Activated CD4-positive, alpha-beta T cell treated with anti-CD3 and anti-CD28 coated beads, Interleukin-2, amount 50 U/mL, for 1 hour (primary cell): ENCODE measurements at places on chromosomes 1 and 21.

DNA sequence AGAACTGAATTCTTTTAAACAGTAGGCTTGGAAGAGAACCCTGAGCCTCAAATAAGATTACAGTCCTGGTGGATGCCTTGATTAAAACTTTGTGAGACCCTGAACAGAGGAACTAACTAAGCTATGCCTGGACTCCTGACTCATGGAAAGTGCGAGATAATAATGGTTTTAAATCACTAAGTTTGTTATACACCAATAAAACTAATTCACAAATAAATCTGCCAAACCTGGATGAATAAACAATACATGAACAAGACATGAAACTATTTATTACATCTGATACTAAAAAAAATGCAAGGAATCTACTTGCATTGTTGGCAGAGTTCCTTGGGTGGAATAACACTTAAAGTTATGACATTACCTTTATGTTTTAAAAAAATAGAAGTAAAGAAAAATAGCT is 118.4 kb downstream of the PIGK start:
- DNase-seq, result no peak

DNA sequence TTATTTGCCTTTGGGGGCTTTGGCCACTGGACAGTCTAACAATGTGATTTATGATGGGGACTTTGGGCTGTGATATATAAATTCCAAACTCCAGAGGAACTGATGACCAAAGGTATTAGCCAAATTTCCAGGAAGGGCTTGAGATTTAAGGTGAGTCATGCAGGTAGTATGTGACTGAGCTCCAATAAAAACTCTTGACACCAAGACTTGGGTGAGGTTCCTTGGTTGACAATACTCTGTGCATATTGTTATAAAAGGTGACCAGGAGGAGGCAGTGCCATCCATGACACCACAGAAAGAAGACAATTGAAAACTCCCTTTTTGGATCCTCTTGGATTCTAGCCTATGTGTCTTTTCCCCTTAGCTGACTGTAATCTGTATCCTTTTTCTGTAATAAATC is 392.7 kb upstream of the LRRC7 start:
- no peak for DNase-seq

DNA sequence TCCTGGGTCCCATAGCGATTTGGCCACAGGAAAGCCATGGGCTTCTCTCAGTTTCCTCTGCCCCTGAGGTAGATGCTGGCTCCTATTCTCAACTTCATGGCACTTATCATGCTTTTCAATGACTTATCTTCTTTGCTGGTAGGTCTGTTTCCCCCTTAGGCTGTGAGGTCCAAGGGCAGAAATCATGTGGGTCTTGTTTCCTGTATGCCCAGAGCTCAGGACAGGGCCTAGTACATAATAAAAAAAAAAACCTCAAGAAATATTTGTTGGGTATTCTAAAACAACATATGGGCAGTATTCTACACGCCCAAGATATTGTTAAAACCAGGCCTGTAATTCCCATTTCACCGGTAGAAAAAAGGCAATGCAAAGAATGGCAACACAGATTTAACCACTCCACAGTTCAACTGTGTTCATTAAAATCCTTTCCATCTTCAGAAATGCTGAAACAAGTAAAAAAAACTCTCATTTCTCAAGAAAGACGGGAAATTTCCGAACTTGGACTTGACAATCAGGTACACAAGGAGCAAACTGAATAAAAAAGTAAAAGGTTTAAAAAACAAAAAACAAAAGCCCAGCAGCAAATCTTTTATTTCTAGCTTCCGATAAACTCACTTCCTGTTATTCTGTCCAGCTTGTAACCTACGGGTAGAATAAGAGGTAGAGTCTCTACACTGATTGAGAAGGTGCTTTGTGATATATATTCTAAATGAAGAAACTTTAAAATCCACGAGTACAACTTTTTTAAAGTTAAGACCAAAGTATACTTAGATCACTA is 6.3 kb upstream of the TDRD10 start:
- no peak for DNase-seq

- DNase-seq, result no peak
Observed at GRCh38 chr1:159944623-159945455, 574 bp downstream of the IGSF9 start.

DNA sequence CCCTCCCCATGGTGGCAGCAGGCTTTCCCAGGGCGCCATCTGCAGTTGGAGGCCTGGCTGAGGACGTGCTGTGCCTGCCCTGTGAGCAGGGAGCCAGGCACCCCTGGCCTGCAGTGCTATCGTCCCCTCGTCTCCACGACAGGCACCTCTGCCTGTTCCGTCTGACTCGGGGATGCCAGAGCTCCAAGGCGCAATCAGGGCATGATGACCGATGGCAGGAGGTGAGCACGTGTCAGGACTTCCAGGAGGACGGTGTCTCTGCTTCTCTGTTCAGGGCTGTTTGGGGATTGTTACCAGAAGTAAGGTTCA is 125.2 kb downstream of the PCBP3 start:
- no peak for DNase-seq

DNA sequence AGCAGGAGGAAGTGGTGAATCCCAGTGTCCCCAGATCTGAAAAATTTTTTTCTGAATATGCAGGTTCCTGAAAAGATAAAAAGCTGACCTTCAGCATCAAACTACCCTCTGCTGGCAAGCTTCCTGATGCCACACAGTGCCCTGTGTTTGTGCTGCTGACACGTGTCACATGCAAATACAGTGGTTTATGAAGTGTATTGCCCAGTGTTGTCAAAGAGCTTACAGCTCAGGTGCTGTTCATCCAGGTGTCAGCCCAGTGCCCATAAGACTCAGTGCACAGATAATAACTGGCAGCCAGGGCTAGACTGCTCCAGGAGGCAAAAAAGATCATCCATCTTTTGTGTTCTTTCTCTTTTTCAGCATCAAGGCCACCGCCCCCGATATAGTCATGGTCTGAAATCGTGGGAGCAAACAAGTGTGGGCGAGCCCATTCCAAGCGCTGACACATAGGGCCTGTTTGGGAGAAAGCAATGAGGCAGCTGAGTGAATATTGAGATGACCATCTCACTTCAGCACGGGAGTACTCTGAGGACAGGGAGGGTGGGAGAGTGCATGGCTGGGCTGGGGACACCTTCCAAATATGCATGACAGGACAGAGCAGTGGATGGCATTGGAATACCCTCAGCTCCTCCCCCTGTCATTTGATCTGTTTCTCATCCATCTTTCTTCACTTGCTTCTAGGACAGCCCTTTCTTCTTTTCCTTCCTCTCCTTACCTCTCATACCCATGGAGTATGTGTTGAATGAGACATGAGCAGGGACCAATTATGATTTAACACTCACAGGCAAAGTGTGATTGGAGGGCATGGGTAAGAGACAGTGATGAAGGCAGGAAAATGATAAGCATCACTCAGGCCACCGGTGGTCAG is 6.4 kb upstream of the KCNK1 start:
- DNase-seq, result no peak
